ENCODE measurements at places on chromosomes 3 and 15.

DNA sequence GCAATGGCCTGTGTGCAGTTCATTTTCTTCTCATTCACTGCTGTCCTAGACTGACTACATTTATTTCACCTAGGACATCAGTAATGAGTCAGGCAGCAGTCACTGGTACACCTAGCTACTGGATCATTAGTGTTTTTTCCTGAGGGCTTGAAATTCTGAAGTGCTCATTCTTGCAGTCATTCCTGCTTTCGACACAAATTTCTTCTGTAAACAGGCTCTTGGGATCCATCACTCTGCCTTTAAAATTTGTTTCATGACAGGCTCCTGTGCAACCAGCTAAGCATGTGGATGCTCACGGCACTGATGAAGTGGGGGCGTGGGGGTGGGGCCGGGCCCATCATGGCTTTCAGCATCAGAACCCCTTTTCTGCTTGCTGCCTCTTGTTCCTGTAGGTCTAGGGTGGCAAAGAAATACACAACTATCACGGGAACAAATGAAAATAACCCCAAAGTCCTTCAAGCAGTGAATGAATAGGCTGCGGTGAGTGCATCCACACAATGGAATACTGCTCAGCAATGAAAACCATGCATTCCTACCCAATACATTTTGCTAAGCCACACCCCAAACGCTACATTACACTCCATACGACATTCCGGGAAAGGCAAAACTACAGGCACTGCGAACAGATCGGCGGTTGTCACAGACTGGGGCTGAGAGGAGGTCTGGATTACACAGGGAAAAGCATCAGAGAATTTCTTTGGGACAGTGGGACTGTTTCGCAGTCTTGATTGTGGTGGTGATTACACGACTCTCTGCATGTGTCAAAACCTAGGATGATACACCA is 9.3 kb upstream of the MELTF start:
- no peak for DNase-seq

DNA sequence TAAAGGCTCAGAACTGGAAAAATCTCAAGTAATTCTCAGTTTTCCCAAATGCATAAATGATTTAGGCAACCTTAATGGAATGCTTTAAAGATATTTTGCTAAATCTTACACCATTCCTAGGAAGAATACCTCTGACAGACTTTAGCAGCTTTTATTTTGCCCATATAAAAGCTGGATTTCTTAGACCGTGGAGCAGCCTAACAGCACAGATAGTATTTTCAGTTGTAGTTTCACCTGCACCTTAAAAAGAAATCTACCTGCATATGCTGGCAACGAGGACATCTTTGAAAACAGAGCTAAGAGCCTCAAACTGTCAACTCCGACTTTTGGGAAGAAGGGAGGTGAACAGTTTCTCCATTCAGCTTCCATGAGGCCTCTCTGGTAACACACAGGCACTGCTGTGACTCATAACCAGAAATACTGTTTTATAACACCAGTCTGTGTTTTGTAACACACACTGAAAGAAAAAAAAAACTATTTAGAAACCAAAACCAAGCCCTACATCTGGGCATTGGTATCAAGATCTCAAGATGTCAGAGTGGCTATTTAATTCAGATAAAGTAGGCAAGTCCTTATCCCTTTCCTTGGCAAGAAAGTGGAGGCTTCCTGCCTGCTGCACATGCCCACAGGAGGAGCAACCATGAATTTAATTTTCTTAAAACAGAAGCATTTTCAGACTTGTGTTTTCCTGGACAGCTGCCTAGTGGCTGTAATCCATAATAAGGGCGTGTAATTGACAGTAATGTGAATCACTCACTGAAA is 181.5 kb upstream of the ICE2 start:
- no peak for DNase-seq

DNA sequence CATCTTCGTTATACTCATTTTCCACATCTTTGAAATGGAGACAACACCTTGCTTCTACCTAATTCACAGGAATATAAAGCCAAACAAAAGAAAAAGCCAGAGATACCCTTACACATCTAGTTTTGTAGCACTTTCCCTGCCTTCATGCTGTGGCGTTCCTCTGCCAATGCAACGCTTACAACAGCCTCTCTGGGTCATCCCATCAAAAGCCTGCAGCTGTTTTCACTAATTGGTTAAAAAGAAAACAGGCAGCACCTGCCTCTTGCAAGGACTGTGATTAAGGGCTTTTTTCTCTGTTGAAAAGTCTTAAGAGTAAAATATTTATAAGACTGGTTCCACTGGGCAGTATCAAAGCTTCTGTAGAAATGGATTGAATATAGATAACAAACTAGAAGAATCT is 120.3 kb downstream of the FMN1 start:
- DNase-seq, result no peak

- no peak for DNase-seq
These were observed 283.1 kb upstream of the NR2F2 start for GRCh38 chr15:96047255-96047931.

GRCh38 chr15:23483821-23484299 is 36.8 kb upstream of the GOLGA6L2 start:
- no peak for DNase-seq

- DNase-seq, result no peak
These were observed 158.6 kb downstream of the UACA start for GRCh38 chr15:70604666-70605315.

DNA sequence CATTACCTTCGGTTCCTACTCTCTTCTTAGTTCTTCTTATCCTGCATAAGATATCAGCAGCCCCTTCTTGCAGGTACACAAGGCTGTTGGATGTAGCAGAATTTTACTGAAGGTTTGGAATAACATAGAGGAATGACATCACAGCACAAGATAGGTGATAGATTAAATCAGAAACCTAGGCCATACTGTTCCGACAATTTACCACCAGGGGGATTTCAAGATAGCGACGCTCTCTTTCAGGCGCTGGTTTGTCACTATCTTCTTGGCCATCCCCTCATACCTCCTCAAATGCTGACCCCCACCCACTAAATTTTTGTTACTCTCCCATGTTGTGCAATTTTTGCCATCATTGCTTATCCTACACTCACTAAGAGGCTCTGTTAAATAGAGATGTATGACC is 3.5 kb downstream of the SIDT1 start:
- no peak for DNase-seq

DNA sequence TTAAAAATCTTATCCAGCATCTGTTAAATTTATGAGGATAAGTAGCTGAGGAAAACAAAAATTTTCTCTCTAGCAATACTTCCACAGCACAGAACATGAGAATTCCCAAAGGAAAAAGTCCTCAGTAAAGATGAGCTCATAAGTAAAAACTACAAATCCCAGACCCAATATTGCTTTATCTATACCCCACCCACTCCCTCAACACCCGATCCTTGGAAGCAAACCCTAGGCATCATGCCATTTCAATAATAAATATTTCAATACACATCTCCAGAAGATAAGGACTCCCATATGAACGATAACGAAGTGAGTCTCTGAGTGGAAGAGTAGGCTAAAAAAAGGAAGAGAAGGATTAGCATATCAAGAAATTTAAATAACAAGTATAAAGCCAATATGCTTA is 8.3 kb upstream of the PRR20G start:
- DNase-seq, result no peak

- no peak for DNase-seq
These were observed 355.5 kb downstream of the OCA2 start for GRCh38 chr15:27743638-27744037.

DNA sequence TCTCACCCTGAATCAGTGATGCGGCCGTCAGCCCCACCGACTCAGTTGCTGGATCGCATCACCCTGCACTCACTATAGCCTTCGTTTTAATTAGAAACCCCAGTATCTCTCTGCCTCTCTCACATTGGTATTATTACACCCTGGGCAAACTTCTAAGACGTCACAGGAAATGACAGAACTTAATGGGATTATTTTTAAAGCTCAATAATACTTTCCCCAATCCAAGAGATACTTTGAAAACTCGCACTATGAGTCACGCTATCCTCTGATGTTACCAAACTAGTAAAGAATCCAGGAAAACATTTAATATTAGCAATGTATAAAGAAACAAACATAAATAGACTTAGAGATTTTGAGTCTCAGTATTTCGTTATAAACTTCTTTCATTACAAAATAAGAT is 36.6 kb downstream of the RUBCN start:
- no peak for DNase-seq

GRCh38 chr3:5699811-5700210 is 512.3 kb downstream of the EDEM1 start:
- DNase-seq, result no peak

- no peak for DNase-seq
These were observed 137.9 kb downstream of the XXYLT1 start for GRCh38 chr3:195133013-195133412.

GRCh38 chr3:3189961-3190360 is 10.5 kb upstream of the CRBN start:
- no peak for DNase-seq

DNA sequence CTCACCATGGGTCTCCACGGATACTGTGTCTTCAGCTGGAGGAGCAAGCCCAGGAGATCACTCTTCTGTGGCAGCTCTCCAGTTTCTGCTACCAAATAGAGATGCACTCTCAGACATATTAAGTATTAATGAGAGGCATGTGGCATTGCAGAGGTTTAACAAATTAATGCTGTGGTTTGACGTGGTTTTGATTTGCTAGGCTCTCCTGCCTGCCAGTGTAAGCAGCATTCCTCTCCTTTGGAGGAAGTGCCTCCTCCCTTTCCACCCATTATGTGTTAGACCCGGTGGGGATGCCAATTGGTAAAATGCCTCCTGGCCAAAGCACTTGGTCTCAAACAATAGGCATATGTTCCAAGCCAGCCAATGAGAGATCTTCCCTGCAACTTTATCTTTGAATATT is 124.8 kb downstream of the MYLK start:
- no peak for DNase-seq

- no peak for DNase-seq
These were observed 587.4 kb upstream of the KCNMB2 start for GRCh38 chr3:177948716-177949425.

GRCh38 chr3:32460031-32460749 is 42.5 kb downstream of the CMTM6 start:
- DNase-seq, result no peak

- no peak for DNase-seq
These were observed 70.0 kb downstream of the PGPEP1L start for GRCh38 chr15:98937413-98938104.

GRCh38 chr15:25710184-25710583 is 152.9 kb downstream of the ATP10A start:
- DNase-seq, result no peak

GRCh38 chr3:52805270-52806039 is 10.9 kb downstream of the ITIH3 start:
- DNase-seq, result no peak

GRCh38 chr15:52208306-52208946 is 17.2 kb upstream of the GNB5 start:
- peak; percentile 3 for DNase-seq

DNA sequence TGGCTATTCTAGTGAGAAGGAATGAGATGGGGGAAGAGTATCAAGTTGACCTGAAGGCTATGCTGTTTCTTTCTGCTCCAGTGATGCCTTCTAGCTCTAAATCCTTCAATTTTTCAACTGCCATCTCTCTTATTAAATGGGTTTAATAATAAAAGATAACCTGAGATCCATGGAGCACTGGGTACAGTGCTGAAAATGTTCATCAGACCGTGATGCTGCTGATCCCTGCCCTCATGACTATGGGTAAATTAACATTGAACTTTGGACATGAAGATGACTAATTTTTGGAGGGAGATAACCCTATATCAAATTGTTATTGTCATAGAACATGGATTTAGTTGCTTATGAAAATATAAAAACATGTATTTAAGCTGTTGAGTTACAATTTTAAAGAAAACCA is 27.7 kb upstream of the SLC2A2 start:
- no peak for DNase-seq
